ENCODE measurements at places on chromosomes 12 and 14.
A peak's percentile ranks its signal among the peaks of the same experiment; 100 is the strongest.

GRCh38 chr12:48946205-48946604 is 11.1 kb downstream of the ARF3 start:
- no peak for DNase-seq

- DNase-seq: no peak
Measured at GRCh38 chr14:106087837-106088236, 561.5 kb downstream of the TMEM121 start.

DNA sequence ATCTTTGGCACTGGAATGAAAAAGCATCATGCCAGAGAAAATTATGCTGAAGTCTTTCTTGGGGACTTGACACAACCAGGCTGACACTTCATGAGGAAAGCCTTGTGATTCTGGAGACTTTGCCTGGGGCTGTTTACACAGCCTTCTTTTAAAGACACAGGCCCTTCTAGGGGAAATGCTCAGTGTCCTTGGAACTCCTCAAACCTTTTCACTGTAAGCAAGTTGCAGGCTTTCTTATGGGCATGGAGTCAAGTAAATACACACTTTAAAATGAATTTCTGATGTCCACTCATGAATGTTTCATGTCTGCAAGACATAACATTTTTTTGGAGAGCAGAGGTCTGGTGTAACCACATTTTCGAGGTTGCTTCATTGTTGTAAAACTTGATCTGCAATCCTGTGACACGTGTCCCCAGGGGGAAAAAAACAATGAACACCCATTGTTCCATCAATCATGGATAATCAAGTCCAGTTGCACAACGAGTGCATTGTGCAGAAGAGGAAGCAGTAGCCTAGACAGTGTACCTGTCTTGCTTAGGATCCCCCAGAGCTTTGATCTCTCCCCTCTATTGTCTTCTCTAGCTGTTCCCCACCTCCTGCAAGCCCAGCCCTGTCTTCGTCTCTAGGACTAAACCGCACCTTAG is 155.1 kb upstream of the PRICKLE1 start:
- peak; percentile 53 for DNase-seq

DNA sequence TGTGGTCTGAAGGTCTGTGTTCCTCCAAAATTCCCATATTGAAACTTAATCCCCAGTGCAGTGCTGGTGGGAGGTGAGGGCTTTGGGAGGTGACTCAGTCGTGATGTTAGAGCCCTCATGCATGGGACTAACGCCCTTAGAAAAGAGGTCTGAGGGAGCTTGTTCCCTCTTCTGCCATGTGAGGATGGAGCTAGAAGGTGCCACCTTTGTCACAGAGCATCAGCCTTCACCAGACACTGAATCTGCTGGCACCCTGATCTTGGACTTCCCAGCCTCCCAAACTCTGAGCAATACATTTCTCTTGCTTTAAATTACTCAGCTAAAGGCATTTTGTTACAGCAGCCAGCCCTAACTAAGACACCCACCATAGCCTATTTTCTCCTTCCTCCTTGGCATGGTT is 13.9 kb downstream of the RAB15 start:
- no peak for DNase-seq
